ENCODE measurements at places on chromosomes 7 and 10.

GRCh38 chr7:3404501-3404900 lies 103.4 kb downstream of the SDK1 start:
- no peak for DNase-seq

GRCh38 chr10:24723788-24724380 lies at the start of gene ARHGAP21:
Gene ARHGAP21 (minus strand): TSS chr10:24723887. CDS start chr10:24721899, 1,988 bp downstream.
- DNase-seq = no peak

GRCh38 chr10:78588194-78588811 lies 480.5 kb upstream of the ZMIZ1 start:
- DNase-seq = no peak

- DNase-seq = no peak
Observed at GRCh38 chr7:151769188-151769821, 107.6 kb downstream of the PRKAG2 start.

DNA sequence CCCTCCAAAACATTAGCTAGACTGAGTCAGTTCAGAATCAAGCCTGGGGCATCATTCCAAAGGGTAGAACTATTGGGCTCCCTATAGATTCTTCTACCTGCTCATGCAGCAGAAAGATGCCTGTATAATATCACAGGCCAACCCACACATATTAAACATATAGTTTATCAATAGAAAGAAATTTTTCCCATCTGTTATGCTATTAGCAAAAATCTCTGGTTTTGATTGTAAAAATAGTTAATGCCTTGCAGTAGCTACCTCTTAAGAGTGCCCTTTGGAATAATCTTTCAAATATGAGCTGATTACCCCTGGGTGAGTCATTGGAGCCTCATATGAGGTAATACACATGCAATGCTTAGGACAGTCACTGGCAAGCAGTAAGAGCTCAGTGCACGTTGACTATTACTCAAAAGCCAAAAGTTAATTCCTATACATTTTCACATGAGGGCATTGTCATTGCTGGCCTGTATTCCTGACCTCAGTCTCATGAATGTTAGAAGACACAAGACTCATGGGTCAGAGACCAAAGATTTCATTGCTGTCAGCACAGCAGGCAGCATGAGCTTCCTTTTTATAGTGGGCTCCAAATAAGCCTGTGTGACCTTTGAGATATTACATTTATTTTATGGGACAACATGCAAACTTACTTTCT lies 180.0 kb downstream of the FGFR2 start:
- DNase-seq = no peak

DNA sequence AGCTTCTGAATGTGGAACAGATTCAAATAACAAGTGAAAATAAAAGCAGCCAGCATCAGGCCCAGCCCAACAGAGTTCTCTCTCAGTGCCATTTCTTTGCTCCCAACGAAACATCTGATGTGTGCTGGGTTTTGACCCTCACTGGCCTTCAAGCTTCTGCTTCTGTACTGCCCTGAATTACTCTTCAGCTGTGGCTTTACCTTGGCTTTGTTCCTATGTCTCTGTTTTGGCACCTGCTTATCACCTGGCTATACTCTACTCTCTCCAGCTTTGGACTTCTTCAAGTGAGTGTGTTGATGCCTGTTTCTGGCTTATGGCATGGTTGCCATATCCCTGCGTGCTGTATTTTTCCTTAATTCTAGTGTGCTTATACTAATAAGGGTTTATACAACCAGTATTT lies 768.3 kb downstream of the SORCS1 start:
- DNase-seq = no peak

DNA sequence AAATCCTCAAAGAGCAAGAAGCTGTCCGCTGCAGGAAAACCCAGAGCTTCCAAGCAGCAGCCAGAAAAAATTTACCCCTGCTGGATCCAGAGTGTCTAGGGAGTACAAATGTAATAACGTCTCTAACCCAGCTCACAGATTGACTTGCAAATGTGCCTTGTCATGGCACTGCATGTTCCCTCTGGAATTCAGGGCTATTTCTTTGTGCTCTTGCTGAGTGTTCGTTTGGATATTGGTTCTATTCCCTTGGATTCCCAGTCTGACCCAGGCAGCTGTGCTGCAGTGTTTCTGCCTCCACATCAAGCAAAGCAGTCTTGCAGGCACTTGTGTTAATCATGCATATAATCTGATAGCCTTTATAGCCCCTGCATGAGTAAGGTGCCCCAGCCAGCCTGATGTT lies 209.9 kb upstream of the GHITM start:
- DNase-seq = no peak

- peak; percentile 49 for DNase-seq
Observed at GRCh38 chr10:3192856-3193635, 20.5 kb upstream of the PITRM1 start.

DNA sequence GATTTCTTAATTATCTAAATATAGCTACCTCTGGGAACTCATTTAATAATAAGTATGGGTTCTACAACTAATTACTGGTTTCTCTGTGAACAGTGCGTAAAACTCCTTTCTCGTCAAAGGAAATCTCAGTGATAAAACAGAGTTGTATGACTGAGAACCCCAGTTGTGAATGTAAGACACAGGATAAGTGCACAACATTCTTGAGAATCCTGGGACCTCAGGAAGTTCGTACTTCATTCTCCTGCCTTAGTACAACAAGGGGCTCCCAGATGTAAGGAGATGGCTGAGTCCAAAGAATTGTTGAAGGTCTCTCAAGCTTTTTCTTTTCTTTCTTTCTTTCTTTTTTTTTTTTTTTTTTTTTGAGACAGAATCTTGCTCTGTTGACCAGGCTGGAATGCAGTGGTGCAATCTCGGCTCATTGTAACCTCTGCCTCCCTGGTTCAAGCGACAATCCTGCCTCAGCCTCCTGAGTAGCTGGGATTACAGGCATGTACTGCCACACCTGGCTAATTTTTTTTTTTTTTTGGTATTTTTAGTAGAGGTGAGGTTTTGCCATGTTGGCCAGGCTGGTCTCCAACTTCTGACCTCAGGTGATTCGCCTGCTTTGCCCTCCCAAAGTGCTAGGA lies 12.5 kb downstream of the DENND10 start:
- DNase-seq = no peak

DNA sequence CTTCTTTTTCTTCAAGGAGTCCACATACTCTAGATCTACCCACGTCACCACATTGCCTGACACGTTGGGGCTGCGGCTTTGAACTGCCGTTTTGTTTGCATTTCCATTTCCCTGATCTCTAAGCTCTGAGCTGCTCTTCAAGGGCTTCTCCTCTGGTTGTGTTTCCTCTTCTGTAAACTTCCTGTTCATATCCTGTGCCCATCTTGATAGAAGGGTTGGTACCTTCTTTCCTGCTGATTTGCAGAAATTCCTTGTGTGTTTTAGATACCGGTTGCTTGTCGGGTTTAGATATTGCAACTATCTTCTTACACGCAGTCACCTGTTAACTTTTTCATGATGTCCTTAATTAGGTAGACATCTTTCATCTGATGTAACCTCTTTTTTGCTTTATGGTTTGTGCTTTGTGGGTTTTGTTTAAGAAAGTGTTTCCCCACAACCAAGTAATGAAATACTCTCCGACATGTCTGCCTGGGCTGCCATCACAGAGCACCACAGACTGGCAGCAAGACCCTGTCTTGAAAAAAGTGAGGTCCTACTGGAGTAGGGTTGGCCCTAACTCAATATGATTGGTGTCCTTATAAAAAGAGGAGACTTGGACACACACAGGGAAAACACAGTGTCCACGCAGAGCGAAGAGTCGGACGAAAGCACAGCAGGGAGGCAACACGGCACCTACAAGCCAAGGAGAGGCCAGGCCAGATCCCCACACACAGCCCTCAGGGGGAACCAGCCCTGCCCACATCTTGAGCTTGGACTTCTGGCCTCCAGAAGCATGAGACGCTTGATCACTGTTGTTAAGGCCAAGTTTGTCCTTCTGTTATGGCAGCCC lies 99.1 kb upstream of the PDGFA start:
- DNase-seq = no peak

GRCh38 chr10:78604721-78605120 lies 464.0 kb upstream of the ZMIZ1 start:
- no peak for DNase-seq

- DNase-seq = no peak
Observed at GRCh38 chr10:12533151-12533550, 183.8 kb downstream of the CAMK1D start.

- no peak for DNase-seq
Observed at GRCh38 chr7:5302577-5302976, 19.8 kb downstream of the SLC29A4 start.

- no peak for DNase-seq
Observed at GRCh38 chr10:83603708-83604107, 535.6 kb upstream of the GHITM start.

GRCh38 chr7:149741629-149742028 lies 31.8 kb downstream of the ZNF467 start:
- DNase-seq = no peak

GRCh38 chr10:93911866-93912265 lies 18.1 kb downstream of the SLC35G1 start:
- no peak for DNase-seq

DNA sequence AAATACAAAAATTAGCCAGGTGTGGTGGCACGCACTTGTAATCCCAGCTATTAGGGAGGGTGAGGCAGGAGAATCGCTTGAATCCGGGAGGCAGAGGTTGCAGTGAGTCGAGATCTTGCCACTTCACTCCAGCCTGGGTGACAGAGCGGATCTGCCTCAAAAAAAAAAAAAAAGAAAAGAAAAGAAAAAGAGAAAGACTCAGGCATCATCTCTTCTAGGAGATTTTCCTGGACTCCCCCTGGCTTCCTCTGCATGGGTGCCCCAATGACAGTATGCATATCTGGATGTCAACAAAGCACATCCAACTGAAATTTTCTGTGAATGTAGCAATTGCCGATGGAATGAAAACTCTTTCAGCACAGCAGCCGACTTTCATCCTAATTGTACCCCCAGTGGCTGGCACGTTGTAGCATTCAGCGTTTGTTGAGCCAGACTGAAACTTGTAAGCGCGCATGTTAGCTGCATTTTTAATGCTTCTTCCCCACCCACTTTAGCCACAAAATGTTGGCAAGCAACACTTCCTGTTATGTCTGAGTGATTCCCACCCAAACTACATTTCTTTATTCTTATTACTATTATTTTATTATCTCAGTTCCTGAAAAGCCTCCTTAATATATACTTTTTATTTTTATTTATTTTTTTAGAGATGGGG lies 70.2 kb downstream of the PRTFDC1 start:
- no peak for DNase-seq

DNA sequence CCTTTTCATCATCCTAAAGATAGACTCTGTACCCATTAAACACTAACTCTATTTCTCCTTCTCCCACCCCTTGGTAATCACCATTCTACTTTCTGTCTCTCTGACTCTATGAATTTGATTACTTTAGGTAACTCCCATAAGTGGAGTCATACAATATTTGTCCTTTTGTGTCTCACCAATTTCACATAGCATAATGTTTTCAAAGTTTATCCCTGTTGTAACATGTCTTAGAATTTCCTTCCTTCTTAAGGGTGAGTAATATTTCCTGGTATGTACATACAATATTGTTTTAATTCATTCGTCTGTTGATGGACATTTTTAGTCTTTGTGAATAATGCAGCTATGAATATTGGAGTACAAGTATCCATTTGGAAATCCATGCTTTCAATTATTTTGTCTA lies 50.9 kb upstream of the CDCA7L start:
- DNase-seq = no peak

DNA sequence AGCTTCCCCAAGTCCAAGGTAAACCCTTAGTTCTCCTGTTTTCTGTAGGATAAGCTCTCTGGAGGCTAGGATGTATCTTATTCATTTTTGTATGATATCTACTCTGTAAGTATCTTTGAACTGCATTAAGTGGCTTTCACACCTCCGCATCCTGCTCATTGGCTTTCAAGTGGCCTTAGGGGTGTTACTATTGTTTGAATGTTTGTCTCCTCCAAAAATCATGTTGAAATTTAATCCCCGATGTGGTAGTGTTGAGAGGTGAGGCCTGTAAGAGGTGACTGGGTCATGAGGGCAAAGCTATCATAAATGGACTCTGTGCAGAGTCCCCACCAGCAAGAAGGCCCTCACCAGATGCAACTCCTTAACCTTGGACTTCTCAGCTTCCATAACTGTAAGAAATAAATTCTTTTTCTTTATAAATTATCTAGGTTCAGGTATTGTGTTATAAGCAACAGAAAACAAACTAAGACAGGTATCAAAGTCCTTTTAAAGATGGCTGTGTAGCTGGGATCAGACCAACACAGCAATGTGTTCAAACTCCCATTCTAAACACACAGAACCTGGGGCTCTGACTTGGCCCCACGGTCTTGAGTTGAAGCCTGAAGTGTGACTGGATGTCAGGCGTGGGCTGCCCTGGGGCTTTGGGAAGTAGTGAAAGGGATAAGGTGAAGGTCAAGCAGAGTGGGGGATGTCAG lies 25.9 kb downstream of the TBXAS1 start:
- no peak for DNase-seq

DNA sequence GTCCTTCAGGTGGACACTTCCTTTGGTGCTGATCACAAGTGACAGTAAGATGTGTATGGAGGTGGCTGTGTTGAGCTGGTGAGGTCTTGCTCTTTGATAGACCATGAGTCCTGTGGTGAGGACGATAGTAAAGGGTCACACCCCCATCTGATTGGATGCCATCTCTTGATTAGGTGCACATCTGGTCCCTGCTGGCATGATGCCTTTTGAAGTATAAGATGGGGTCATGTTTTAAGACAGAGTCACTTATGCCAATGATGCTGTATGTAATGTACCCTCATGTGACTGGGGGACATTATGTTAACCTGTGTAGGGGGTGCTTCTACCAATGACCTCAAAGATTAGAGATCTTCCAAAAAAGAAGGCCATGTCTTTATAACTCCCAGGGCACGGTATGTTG lies 644.6 kb downstream of the ACTR3B start:
- no peak for DNase-seq

- DNase-seq = no peak
Observed at GRCh38 chr7:77813180-77813579, 14.6 kb downstream of the PHTF2 start.

- no peak for DNase-seq
Observed at GRCh38 chr10:7697426-7697825, 5.7 kb upstream of the ITIH2 start.

DNA sequence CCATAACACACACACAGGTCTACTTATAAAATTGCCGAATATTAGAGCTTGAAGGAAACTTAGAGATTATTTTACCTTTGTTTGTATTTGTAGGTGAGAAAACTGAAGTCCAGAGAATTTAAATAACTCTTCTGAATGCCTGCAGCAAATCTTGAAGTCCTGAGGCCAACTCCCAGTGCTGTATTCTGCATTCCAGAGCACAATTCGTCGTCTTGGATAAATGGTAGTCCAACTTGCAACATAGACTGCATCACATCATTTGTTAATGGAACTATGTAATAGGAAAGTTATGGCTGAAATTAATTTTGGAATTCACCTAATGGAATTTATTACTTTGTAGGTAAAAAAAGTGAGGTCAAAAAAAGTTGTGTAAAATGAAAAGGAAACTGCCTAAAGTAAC lies 37.3 kb upstream of the SEMA3D start:
- no peak for DNase-seq

GRCh38 chr7:2710286-2710655 lies 22.3 kb downstream of the AMZ1 start:
- no peak for DNase-seq

DNA sequence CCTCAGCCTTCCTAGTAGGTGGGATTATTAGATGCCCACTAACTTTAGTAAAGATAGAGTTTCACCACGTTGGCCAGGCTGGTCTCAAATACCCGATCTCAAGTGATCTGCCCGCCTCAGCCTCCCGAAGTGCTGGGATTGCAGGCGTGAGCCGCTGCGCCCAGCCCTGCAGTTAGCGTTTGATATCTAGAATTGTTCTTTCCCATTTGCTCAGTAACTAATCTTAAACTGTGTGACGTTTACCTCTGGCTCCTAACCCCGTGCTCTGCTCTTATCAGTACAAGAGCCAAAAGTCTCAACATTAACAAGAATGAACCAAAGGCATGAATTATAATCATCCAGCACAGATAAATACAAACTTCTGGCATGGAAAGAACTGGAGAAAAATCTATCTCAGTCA lies 47.4 kb downstream of the IGF2BP3 start:
- no peak for DNase-seq
